ENCODE measurements at places on chromosomes 1 and 21. TPM values are rescaled to one million over a fixed set of nuclear protein-coding genes. Genes with fewer than 3 reads are reported as not detected.

DNA sequence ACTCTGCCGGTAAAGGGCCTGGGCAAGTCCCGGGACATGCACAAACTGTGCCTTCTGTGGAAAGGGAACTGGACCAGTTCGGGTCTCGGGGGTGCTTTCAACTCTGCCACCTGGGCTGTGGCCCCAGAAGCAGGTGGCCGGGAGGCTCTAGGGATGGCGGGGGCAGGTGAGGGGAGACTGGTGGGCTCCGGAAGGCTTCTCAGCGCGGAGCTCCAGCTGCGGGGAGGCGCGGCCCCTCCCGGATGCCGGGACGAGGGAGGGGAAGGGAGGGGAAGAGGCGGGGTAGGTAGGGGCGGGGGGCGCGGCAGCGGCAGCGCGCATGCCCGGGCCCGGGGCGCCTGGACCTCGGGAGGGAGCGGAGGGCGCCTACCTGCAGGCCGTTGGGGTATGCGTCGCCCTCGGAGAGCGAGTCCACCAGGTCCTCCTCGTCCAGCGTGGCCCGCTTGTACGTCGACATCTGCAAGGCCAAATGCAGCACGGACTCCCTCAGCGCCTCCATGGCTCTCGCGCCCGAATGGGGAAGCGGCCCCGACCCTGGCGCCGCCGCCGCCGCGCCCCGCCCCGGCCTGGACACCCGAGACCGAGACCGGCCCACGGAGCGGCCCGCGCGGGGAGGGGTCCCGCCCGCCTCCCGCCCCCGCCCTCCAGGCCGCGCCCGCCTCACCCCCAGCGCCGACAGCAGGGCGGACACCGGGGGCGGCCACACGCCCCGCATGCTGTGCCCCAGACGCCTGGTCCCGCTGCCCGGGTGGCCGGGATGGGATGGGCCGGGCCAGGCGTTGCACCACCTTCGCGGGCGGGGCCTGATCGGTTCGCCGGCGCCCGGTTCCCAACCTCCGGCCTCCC is at the start of gene ECE1:
Gene ECE1, minus strand, starts transcription at position 764 of the 846 bp plus-strand sequence. Its CDS starts 49 bp downstream, at position 715.
- DNase-seq: peak; percentile 61

Gene LYPD8
- 0.51 TPM for total RNA-seq

DNA sequence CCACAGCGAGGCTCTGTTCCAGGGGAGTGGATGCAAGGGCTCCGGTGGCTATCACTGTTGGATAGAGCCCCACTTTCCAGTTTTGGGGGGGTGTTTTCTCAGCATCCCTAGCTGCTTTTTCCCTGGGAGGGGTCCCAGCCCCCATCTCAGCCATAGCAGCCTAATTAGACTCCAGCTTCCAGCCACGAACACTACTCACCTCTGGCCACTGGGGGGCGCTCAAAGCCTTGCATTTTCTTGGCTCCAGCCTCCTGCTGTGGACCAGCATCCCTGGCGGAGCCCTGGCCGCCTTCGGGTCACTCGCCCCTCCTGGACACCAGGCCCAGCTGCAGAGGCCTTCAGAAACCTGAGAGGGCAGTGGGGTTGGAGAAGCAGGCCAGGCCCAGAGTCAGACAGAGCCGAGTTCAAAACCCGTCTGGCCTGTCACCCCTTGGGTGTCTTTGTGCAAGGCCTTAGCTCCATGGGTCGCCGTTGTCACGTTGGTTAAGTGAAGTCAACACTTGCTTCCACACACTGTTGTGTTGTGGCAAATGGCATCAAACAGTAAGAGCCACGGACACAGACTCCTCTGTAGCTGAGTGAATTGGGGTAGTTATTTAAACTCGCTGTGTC is 93.5 kb upstream of the ACTL8 start:
- DNase-seq: peak; percentile 62

- no peak for DNase-seq
Measured at GRCh38 chr1:170586321-170587252, 54.6 kb downstream of the GORAB start.

Gene TNNT2
- total RNA-seq: not detected

Gene LEMD1
- total RNA-seq: not detected

DNA sequence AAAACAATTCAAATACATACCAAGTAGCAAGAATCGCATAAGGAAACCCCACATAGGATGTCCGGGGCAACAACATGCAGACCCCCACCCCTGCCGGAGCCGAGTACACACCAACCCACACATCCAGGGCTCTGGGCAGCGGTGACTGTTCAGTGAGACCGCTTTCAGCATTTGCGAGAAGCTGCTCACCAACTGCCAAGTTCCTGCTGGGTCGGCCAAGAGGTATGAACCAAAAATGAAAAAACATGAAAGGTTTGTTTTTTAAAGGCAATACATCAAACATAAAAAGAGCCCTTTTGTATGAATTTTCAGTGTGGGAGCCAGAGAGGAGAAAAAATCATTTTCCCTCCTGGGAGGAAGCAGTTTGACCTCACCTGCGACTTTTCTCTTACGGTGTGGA is 92.3 kb downstream of the SIM2 start:
- DNase-seq: no peak

All from Daoy (cell line).